ENCODE measurements at places on chromosomes 1 and 21.

- DNase-seq, result no peak
These were observed 71.0 kb downstream of the SH3GLB1 start for GRCh38 chr1:86775395-86775794.

GRCh38 chr1:90048043-90048442 lies 53.1 kb downstream of the ZNF326 start:
- no peak for DNase-seq

DNA sequence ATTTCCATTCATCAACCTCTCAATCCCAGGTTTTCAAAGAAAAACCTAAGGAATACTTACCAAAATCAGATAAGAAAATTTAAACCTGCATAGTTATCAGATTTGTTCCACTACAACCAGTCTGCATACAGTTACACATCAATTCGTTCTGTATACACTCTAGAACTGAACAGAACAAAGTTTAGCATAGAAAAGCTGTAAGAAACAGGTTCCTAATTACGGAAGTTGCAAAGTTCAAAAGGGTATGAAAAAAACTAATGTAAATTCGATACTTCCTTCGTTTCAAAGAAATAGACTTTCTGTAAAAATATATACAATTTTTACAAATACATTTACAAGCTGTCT lies 3.1 kb downstream of the MCL1 start:
- no peak for DNase-seq

- no peak for DNase-seq
These were observed 33.7 kb upstream of the LRP8 start for GRCh38 chr1:53361541-53361961.

- peak; percentile 98 for DNase-seq
These were observed 556.8 kb downstream of the PTPRU start for GRCh38 chr1:29793101-29793546.

DNA sequence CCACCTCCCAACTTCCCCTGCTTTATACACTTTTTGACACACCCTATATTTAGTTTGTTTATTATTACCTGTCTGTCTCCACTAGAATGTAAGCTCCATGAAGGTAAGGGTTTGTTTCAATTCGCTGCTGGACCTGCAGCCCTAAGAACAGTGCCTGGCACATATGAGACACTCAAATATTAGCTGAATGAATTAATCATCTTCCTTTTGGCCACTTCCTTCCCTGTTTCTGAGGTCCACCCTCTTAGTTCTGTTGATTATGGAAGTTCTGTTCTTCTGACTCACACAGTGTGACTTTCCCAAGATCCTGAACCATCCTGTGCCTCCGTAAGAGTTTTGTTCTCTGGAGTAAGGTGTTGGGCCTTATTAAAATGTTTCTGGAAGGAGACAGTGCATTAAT lies 40.4 kb upstream of the GJA5 start:
- no peak for DNase-seq

- DNase-seq, result no peak
These were observed 342.0 kb downstream of the VAV3 start for GRCh38 chr1:107622966-107623365.

DNA sequence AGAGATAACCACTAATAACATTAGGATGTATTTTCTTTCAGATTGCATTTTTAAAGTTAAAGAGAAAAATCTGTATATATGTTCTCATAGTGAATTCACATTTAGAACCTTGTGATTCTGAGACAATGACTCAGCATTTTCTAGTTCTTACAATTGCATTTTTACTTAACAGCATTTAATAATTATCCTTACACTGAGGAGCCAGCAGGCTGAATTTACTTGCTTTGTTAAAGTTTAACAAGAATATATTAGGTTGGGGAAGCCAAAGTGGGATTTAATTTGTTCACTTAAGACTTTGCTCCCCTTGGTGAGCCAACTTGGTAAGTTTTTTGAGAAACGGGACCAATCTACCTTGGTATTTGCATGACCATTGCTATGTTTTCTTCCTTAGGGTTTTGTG lies 4.5 kb downstream of the PATJ start:
- no peak for DNase-seq

DNA sequence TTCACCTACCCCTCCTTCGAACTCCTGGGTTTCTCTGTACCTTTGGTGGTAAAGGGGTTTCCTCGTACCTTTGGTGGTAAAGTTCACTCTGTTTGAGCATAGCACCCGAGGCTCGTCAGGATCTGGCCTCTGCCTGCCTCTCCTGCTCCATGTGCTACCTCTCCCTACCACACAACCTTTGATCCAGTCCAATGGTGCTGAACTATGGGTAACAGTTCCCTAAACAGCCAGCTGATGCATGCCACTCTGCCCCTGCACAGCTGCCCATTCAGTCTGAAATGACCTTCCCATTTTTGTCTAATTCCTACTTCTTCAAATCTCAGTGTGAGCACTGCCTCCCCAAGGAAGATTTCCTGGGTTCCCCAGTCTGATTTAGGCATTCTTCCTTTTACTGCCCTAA lies 14.0 kb downstream of the OVAAL start:
- no peak for DNase-seq

GRCh38 chr1:101278238-101278637 lies 41.4 kb downstream of the S1PR1 start:
- no peak for DNase-seq

GRCh38 chr1:242133796-242134195 lies 134.9 kb upstream of the MAP1LC3C start:
- no peak for DNase-seq

DNA sequence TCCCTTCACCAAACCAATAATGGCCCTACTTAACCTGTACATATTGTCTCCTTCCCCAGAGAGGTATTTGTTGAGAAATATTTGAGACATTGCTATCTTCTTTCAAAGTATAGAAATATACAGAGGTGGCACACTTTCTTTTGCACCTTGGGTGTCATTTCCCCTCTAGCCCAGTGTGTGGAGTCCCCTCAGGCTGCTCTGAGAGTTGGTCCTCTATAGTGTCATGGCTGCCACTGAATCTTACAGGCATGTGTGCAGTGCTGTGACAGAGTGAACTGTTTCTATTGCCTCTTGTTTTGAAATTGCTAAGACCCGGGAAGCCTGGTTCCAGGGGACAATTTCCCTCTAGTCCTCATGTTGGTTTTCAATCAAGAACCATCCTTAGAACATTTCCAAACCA lies 140.2 kb upstream of the KCNJ6 start:
- no peak for DNase-seq

DNA sequence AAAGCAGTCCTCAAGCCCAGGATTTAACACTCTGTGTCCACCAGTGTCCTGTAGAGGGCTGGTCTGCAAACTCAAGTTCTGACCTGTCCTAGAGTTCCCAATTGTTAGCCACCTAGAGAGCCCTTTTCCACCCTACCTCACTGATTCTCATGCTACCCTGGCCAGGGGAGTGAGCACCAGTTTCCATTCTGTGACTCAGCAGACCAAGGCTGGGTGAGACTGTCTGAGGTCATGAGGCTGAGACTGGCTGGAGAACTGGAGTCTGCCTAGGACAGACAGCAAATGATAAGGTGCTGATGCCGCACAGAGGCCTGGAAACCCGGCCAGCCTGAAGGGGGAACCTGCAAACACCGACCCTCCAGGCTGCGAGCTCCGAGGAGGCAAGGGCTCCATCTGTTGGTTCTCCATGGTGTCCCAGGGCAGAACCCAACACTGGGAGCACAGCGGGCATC lies 13.7 kb downstream of the GLIS1 start:
- DNase-seq, result no peak

DNA sequence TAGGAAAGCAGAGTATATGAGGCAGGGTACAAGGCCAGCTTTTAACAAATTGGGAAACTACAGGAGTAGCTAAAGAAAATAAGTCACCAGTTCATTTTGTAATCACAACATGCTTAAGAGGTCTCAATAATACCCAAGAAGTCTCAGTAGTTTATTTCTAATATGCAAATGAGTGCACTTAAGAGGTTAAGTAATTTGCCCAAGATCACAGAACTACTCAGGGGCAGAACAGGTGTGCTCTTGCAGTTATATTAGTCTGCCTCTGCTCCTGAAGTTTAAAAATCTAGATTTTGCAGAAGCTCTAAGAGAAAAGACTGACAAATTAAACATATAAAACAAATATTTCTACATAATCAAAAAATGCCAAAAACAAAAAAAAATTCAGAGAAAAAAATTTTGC lies 6.9 kb downstream of the EPS15 start:
- no peak for DNase-seq

- no peak for DNase-seq
These were observed 52.7 kb downstream of the ELF3 start for GRCh38 chr1:202063093-202063492.

DNA sequence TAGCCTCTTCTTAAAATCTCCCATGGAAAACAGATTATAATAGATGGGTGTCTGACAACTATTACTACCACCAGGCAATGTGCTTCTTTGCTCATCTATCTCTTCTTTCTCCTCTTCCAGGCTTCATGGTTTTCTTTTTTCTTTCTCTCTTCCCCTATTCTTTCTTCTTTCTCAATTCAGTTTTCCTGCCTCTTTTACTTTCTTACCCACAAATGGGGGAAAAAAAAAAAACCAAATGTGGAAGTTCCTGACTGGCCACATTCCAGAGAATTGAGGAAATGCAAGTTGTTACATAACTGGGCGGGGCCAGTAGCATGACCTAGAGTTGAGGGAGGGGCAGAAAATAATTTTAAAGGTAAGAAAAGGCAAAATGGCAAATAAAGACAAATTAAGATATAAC lies 10.9 kb upstream of the SMG7 start:
- no peak for DNase-seq

DNA sequence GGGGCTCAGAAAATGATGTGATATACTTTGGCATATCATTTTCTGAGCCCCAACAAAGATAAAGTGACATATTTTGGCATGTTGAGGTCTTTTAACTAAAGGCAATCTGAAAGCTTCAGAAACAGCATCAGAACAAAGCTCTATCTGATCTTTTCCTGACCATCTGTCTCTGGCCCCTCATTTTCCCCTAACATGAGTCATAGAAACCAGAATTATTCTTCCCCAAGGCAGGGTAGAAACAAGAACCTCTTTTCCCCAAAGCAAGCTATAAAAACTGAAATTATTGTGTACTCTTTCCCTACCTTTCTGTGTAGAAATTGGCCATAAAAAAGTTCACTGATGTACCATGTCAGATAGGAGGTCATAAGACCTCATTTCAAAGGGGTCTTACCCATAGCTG lies 48.7 kb upstream of the PLA2G4A start:
- no peak for DNase-seq

DNA sequence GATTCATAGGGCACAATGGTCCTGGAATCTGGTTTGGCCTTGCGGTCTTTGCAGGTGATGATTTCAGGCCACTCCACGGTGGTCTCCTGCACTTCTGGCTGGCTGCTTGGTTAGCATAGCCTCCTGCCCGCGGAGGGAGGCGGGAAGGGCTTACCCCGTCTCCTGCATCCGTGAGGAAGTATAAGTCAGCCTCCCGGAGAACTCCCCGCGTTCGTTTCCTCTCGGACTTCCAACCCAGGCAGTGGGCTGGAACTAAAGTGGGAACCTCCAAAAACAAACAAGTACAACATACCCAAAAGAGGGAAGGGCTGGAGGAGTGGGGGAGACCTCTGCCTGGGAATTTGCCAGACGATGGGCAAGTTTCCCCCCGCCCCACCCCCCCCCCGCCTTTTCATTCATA lies 939 bp upstream of the CCN1 start:
- DNase-seq, result no peak

- DNase-seq, result no peak
These were observed 222.0 kb upstream of the PKN2 start for GRCh38 chr1:88462096-88462487.

DNA sequence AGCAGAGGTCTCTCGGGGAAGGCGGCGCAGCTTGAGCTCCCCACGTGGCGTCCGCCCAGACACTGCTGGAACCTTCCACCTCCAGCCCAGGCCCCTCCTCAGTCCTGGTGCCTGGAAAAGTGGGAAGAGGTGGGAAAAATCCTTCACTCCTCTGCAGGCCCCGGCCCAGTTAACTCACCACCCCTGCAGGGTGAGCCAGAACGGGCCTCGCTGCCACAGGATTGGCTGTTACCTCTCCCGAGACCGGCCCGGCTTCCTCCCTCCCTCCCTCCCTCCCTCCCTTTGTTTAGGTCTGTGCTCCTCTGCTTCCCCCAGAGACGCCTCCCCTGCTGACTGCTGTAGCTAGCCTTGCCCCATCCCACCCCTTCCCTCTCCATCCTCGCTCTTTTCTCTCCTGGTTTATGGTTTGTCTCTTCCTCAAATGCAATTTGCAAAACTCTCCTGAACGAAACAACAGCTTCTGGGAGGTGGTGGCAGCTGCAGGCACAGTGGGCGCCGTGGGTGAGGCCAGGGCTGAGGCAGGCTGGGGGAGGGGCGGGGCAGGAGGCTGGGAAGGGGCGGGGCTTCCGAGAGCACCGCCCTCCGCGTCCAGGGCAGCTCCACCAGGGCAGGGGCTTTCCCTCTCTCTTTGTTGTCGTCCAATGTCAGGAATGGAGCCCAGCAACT lies 6.5 kb downstream of the CAPN9 start:
- DNase-seq, result peak; percentile 48

DNA sequence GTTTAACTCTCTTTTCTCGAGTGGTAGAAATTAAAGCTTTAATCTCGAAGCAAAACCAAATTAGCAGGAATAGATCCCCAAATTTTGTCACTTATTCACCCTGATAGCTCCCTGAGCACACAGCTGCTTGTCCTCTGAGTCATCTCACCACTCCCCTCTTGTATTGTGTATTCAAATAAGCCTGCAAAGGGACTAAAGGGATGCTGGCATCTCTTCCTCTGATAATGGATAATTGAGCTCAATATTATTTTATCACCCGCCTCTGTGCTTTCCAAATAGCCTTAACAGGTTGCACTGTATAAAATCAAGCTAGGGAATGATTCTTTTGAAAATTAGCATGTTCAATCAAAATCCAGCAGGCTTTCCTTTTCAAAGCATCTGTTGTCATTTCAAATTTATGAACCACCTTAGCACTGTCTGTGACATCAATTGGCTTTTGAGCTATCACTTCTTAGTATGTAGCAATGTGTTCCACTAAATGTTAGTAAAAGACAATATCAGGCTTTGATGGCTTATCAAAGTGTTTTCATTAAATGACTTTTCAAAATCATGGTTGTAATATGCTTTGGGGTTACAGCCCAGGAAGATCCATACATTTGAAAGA lies 561.6 kb downstream of the PLA2G4A start:
- no peak for DNase-seq

- DNase-seq, result no peak
These were observed 2.1 kb upstream of the PLA2G2E start for GRCh38 chr1:19925342-19926070.

- no peak for DNase-seq
These were observed 21.3 kb upstream of the UMODL1 start for GRCh38 chr21:42049578-42050430.

DNA sequence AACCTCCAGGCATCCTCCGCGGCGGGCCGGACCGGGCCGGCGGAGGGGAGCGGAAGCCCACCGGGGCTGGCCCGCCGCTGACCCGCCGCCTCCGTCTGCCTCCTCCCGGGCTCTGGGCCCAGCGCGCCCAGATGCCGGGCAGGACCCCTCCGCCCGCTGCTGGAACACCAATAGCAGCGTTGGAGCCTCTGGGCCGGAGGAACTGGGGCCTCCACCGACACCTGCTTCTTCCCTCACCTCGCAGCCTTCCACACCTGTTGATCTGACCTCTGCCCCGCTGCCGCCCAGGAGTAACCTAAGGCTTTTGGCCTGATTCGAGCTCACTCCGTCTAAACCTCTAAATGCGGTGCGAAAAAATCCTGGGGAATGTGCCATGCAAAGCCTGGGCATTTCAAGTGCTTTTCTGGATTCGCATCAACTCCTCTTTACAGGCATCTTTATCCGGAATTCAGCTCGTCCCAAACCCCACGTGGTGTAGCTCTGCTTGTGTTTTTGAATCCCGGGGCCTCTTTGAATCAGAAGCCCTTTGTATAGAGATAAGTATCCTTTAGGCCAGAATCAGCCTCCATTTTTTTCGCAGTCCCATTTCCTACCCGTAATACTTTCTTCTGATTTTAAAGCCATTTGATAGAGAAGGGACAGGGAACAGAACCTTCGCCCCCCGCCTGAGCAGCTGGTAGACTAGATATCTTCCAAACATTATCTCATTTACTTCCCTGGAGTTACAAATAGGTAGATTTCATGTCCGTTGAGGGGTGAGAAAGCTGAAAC lies 680 bp upstream of the CNN3 start:
- no peak for DNase-seq
